ENCODE measurements at places on chromosomes 1 and 21.

- DNase-seq, result no peak
Measured at GRCh38 chr1:245428681-245429080, 273.9 kb downstream of the KIF26B start.

- no peak for DNase-seq
Measured at GRCh38 chr1:64203420-64203819, at the start of gene UBE2U. TSS of gene UBE2U (plus strand) at chr1:64203623. CDS start at chr1:64204051, 428 bp downstream.

DNA sequence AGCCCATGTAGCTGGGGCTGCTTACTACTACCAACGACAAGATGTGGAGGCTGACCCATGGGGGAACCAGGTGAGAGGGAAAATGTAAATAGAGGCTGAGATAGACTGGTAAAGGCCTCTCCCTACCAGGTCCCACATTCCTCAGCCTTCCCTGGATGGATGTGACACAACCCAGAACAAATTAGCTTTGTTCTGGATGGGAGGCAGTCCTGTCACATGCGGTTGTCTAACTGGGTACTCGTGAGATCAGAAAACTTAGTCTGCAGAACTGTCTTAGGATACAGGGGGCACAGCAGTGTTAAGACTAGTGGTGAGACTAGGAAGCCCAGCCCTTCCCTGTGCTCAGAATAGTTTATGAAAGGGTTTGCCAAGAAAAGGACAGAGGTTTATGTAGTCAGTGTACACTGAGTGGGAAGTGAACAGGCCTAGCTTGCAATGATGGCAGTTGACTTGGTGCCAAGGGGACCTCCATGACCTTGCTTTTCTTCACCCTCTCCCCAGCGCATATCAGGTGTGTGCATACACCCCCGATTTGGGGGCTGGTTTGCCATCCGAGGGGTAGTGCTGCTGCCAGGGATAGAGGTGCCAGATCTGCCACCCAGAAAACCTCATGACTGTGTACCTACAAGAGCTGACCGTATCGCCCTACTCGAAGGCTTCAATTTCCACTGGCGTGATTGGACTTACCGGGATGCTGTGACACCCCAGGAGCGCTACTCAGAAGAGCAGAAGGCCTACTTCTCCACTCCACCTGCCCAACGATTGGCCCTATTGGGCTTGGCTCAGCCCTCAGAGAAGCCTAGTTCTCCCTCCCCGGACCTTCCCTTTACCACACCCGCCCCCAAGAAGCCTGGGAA is 8.4 kb downstream of the MMACHC start:
- no peak for DNase-seq

DNA sequence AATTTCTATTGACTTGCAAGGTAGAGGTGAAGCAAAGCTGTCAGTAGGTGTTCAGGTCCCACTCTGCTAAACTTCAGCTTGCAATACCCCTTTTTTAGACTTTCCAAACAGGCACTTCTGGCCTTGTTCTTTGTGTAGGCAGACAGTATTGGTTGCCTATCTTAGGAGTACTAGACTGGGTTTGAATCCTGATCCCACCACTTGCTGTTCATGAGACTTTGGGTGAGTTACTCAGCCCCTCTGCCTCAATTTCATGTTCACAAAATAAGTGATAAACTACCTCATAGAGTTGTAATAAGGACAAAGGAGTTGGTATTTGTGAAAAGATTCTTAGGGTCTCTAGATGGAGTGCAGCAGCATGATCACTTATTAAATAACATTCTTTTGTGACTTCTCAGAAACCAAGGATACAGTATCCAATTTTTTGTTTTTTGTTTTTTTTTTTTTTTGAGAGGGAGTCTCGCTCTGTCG is 5.2 kb downstream of the RCC1 start:
- peak; percentile 57 for DNase-seq

Measured in activated CD4-positive, alpha-beta T cell treated with anti-CD3 and anti-CD28 coated beads, Interleukin-2, amount 50 U/mL, for 24 hours (primary cell).